Calu3 (cell line): ENCODE measurements at places on chromosomes 3 and 15.

GRCh38 chr3:127211118-127212060 lies 18.5 kb downstream of the PRR23E start:
- no peak for DNase-seq
- no peaks in the 10 kb centered on the region for H3K4me1 ChIP-seq
- no peak overlapping the region for H3K4me3 ChIP-seq
- H3K27ac ChIP-seq = no peak overlapping the region

DNA sequence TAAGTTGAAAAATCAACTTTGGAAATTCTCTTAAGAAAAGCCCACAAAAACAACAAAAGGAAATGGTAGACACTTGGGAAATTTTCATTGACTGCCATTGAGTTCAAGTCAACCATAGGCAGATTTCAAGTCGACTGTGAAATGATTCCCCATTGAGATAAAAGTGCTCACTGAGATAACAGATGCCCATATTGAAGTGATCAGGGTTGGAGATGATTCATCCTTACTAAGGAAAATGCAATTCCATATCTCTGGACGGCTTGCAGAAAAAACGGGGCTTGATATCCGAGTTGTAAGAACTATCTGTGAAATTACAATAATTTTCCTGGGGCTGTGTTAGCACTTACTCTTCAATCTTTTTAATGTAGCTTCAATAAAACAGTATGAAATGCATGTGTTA lies 373.1 kb upstream of the THRB start:
- H3K36me3 ChIP-seq = no peaks in the 10 kb centered on the region
- H3K27ac ChIP-seq = no peak overlapping the region
- no peak for DNase-seq
- H3K4me1 ChIP-seq = no peaks in the 10 kb centered on the region
- H3K4me3 ChIP-seq = no peak overlapping the region

DNA sequence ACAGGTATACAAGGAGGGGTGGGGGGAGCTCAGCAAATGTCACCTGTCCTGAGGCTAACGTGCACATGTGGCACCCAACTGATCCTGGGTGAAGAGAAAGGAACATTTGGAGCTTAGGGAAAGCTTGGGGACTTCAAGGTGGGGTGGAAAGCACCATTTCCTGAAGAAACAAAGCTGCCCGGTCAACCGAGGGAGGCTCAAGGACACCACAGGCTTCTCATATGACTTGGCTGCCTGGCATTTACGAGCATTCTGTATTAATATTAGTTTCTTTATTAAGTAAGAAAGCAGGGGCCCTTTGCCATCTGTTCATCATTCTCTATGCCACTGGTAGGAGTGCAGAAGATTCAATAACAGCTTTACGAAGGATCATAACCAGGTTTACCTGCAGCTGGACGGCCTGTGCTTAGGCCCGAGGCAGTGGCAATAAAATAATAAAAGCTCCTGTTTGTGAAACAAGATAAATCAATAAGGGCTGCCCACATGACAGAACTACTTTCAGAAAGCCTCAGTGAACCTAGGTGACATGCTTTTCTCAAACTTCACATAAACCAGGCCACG lies 54.0 kb downstream of the ETV5 start:
- H3K4me1 ChIP-seq = no peaks in the 10 kb centered on the region
- no peak for DNase-seq
- no peak overlapping the region for H3K4me3 ChIP-seq
- no peaks in the 10 kb centered on the region for H3K27me3 ChIP-seq
- H3K27ac ChIP-seq = no peak overlapping the region
- H3K36me3 ChIP-seq = peaks cover 39% of the 10 kb centered on the region

DNA sequence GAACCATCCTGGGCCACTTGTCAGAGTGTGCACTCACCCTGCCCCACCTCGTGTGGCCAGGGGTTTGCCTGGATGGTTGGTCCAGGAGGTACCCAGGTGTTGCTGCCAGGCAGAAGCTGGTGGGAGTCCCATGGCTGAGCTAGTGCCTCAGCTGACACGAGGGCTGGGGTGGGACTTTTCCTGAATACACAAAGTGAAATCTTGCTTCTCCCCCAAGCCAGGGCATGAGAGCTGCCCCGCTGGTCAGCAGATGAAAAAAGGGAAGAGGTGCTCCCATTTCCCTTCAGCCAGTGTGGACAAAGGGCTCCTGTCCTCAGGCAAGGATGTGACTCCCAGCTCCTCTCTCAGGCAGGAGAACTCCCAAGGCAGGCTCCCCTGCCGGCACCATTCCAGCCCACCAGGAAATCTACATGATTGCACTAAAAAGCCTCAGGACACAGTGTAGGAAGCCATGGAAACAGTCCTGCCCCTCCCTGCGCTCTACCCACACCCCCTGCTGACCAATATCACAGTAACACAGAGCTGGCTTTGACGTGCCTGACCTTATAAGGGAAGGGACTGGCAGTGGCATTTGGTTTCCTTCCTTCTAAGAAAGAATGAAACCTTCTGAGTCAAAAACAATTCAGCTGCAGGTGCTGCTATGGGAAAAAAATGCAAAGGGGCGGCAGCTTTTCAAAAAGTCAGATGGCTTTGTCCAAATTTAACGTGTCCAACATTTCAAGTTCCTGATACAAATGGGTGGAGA lies 33.9 kb downstream of the MYO5C start:
- H3K27me3 ChIP-seq = no peaks in the 10 kb centered on the region
- H3K36me3 ChIP-seq = peaks cover 33% of the 10 kb centered on the region
- DNase-seq = peak; percentile 87
- H3K4me1 ChIP-seq = peaks cover 28% of the 10 kb centered on the region

GRCh38 chr15:100703671-100704070 lies 101.3 kb downstream of the ASB7 start:
- peaks cover 12% of the 10 kb centered on the region for H3K4me1 ChIP-seq
- no peak overlapping the region for H3K4me3 ChIP-seq
- H3K36me3 ChIP-seq = peaks cover 3% of the 10 kb centered on the region
- no peak for DNase-seq
- H3K27me3 ChIP-seq = no peaks in the 10 kb centered on the region

- H3K36me3 ChIP-seq = no peaks in the 10 kb centered on the region
- peak overlapping the region; percentile 30 for H3K27ac ChIP-seq
- H3K27me3 ChIP-seq = no peaks in the 10 kb centered on the region
Measured at GRCh38 chr15:58046467-58046866, 19.0 kb downstream of the ALDH1A2 start.

DNA sequence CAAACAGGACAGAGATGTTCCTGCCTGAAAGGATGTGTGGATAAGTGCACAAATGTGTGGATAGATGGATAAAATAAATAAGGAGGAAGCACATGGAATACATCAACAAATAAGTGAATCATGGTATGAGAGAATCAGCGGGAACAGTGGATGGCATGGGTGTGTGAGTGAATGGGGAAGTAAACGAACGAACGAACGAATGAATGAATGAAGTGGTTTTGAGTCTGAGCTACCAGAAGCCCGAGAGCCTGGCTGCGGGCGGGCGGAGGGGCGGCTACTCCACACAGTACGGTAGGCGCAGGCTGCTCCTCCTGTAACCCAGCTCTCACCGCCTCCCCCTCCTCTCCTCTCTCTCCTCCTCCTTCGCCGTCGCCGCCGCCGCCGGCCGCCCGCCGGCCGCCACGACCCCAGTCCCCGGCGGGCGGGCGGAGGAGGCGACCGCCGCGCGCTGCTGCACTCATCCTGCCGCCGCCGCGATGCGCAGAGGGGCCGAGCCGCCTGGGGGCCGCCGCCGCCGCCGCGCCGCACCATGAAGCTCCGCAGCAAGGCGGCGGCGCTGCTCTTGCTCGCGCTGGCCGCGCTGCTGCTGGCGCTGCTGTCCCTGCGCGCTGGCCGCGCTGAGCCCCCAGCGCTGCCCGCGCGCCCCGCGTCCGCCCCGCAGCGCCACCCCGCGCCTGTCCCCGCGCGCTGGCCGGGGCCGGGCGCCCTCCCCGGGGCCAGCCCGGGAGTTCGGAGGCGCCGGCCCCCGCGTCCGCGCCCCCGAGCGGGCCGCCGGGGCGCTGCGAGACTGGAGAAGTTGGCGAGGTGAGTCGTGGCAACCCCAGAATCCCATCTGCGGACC lies at the start of gene GXYLT2:
GXYLT2 (plus strand) TSS at position 342 of the 841 bp plus-strand sequence; CDS start at position 530, 188 bp downstream.
- DNase-seq = peak; percentile 38
- no peak within 1 kb of the TSS for H3K27ac ChIP-seq
- no peaks in the 10 kb centered on the region for H3K36me3 ChIP-seq

- no peak overlapping the region for H3K27ac ChIP-seq
- H3K4me3 ChIP-seq = no peak overlapping the region
- H3K36me3 ChIP-seq = no peaks in the 10 kb centered on the region
- no peak for DNase-seq
Measured at GRCh38 chr15:74482661-74483060, 21.7 kb upstream of the UBL7 start.

GRCh38 chr15:34239151-34239808 lies 14.5 kb downstream of the EMC4 start:
- DNase-seq = no peak
- H3K36me3 ChIP-seq = no peaks in the 10 kb centered on the region
- peaks cover 10% of the 10 kb centered on the region for H3K4me1 ChIP-seq
- peak overlapping the region; percentile 87 for H3K27ac ChIP-seq

GRCh38 chr15:72169921-72170611 lies 27.5 kb downstream of the GRAMD2A start:
- DNase-seq = no peak
- H3K4me3 ChIP-seq = no peak overlapping the region
- H3K4me1 ChIP-seq = peaks cover 11% of the 10 kb centered on the region
- peaks cover 10% of the 10 kb centered on the region for H3K36me3 ChIP-seq

DNA sequence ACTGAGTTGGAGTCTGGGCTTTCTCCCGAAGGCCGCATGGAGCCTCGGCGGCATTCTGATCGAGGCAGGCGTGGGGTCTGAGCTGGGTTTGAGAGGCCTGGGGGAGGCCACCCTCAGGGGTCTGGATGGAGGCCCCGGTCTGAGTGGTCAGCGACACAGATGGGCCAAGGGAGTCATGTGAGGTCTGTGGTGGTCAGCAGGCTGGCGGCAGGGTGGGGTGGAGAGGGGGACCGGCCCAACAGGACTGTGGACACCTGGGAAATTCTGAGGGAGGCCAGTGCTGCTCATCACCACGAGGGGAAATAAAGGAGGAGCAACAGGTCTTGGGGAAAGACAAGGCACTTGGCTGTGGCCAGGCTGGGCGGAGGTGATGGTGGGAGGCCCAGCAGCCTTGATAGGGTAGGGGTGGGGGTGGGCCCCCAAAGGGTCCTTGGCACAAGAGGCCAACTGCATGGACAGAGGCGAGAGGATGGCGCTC lies 16.2 kb downstream of the CTSH start:
- H3K4me1 ChIP-seq = peaks cover 8% of the 10 kb centered on the region
- peak overlapping the region; percentile 56 for H3K27ac ChIP-seq

DNA sequence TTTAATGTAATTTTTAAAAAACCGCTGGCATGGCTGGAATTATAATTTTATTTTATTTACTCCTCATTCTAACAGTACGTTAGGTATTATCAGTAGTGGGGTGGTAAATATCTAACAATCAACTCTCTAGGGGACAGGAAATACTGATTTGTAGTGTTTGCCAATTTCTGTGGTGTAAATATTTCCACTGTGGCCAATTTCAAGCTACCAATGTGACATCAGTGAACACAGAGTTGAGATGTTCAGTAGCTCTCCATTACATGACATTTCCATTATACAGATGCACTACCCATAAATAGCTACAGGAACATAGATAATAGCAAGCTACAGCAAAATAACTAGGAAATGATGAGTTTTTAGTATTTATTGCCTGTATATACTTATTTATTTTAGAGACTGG lies 10.0 kb upstream of the ARL8B start:
- no peak overlapping the region for H3K27ac ChIP-seq
- H3K4me1 ChIP-seq = peaks cover 8% of the 10 kb centered on the region
- H3K4me3 ChIP-seq = no peak overlapping the region
- no peaks in the 10 kb centered on the region for H3K27me3 ChIP-seq

DNA sequence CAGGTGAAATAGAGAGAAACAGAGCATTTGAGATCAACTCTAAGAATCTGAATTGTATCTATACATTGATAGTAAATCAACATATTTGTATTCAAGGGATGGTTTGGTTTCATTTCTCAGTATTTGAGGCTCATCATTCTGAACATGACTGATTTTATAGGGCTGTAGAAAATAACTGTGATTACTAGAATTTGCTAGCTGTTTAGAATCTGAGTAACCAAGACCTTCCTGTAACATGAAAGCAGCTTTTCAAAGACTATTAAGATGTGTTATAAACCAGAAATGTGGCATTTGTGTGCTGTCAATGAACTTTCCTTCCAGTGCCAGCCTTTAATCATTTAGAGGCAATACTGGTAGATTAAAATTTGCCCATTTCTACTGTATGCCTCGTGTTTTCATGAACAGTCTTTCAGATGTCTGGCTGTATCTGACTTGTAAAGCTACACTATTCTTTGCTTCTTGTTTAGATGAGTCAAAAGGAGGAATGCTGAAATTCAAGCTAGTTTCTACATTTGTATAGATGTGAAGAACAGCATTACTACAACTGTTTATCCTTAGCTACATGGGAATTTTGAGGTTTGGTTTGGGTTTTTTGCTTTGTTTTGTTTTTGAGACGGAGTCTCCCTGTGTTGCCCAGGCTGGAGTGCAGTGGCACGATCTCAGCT lies 137.3 kb upstream of the BHLHE40 start:
- H3K4me1 ChIP-seq = peaks cover 8% of the 10 kb centered on the region
- no peaks in the 10 kb centered on the region for H3K27me3 ChIP-seq
- DNase-seq = no peak
- H3K36me3 ChIP-seq = no peaks in the 10 kb centered on the region
- H3K4me3 ChIP-seq = no peak overlapping the region
- H3K27ac ChIP-seq = no peak overlapping the region

- no peak overlapping the region for H3K27ac ChIP-seq
- H3K36me3 ChIP-seq = no peaks in the 10 kb centered on the region
- no peak overlapping the region for H3K4me3 ChIP-seq
- no peaks in the 10 kb centered on the region for H3K4me1 ChIP-seq
Measured at GRCh38 chr3:116678853-116679252, 30.7 kb upstream of the TUSC7 start.

DNA sequence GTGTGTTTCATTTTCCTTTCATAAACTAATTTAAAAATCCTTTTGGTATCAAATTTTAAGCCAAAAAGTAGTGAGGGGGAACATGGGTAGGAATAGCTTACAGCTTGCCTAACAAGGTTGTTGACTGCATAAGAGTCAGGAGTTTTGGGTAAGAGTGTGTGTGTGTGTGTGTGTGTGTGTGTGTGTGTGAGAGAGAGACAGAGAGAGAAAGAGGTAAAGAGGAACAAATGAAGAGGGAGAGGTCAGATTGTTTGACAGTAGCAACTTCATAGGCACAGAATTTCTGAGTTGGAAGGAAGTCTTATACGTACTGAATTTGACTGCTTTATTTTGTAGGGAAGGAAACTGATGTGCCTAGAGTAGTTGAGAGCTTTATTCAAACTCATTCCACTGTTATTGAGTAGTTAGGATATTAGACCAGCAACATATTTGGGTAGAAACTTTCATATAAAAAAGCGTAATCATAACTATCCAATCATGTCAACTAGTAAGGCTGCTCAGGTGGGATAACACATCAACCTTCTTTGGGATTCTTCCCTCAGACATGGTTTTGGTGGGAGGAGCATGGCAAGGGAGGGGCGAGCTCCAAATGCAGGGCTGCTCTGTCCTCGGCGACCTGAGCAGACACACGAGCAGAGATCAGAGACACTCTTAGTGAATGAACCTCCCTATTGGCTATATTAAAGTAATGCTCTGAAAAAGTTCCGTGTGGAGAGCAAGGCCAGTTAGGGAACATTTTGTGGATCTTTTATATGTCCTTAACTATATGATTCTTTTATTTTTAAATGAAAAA lies 86.4 kb downstream of the LPP start:
- H3K4me1 ChIP-seq = peaks cover 58% of the 10 kb centered on the region
- no peak overlapping the region for H3K27ac ChIP-seq
- H3K4me3 ChIP-seq = no peak overlapping the region
- DNase-seq = no peak
- no peaks in the 10 kb centered on the region for H3K27me3 ChIP-seq
